Epithelial cell of proximal tubule (primary cell): ENCODE measurements at places on chromosomes 6 and 20.

DNA sequence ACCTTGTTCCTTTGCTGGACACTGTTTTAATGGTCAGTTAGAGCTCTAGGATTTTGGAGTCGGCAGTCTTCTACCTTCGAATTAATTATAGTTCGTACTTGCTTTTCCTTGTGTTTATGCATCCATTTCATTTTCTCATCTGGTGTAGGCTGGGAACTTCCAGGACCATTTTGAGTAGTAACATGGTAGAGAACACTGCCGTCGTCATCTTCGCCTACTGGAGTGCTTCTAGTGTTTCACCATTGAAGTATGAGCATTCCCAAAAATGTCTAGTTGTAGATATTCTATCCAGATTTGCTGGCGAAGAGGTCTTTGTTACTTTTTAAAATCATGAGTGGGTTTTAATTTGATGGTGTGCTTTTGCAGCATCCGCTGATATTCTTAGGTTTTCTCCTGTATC lies 36.9 kb downstream of the CDYL start:
- no peak for DNase-seq

DNA sequence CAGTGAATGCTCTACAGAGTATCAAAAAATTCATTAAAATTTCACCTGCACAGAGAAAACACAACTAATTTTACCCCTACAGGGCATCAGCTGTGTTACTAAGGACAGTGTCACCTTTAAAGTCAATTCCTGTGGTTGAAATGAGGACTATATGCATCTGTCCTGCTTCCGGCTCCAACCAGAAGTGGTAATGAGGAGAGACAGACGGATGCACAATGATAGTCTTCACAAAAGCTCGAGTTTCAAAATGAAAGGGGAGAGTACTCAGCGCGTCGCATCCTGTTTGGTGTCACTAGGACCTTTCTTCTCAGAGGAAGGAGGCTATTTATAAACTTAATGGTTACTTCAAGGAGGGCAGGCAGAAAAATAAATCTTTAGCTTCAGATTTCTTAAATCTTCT lies 86.5 kb downstream of the LYRM4 start:
- DNase-seq, result no peak

- DNase-seq, result no peak
Measured at GRCh38 chr6:122548281-122548680, 61.9 kb upstream of the PKIB start.

DNA sequence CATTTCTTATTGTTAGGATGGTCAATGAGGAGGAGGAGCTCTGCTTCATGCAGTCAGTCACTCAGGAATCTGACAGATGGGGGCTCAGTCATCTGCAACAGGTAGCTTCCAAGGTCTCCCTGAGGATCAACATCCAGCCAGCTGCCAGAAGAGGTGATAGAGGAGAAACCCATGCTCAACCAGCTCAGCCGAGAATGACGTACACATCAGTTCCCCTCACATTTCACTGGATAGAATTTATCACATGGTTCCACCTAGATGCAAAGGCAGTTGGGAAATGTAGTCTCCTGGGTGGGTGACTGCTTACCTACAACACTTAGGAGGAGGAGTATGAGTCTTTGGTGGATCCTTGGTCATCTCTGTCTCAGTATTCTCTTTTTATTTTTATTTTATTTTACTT lies 144.5 kb downstream of the CEBPB start:
- DNase-seq, result no peak

GRCh38 chr6:5190507-5190906 lies 70.2 kb downstream of the LYRM4 start:
- peak; percentile 96 for DNase-seq

DNA sequence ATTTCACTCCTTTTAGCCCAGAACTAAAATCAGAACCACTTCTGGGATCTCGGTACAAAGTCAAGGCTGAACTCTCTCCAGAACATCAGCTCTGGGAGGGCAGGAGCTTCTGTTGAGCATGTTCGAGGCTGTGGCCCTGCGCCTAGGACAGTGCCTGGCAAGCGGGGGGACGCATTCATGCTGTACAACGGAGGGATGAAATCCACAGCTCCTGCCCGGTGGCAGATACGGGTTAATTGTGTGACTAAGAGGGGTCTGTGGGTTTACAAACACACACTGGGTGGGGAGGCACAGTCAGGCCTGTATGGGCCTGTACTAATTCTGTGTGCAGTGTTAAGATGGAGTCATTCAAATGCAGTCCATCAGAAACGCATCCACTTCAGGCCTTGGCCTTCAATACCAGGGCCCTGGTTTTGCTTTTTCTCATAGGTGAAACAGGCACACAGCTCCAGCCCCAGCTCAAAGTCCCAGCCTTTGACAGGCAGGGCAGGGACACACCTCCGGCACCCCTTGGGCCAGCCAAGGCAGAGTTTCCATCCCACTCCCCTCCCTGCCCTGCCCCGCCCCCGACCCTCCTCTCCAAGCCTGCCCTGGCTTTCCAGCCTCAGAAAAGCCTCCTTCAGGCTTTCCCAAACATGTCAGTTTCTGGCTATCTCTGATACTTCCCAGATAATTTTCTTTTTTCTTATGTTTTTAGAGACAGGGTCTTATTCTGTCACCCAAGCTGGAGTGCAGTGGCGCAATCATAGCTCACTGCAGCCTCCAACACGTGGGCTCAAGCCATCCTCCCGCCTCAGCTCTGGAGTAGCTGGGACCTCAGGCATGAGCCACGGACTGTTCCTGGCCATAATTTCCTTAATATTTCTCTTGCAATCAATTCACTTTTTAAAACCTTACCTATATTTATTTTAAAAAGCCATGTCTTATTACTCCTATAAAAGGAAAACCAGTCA lies 109.8 kb downstream of the SULF2 start:
- DNase-seq, result no peak

- DNase-seq, result no peak
Measured at GRCh38 chr20:39243962-39244361, 281.8 kb downstream of the DHX35 start.
